ENCODE measurements at places on chromosomes 5 and 9.

DNA sequence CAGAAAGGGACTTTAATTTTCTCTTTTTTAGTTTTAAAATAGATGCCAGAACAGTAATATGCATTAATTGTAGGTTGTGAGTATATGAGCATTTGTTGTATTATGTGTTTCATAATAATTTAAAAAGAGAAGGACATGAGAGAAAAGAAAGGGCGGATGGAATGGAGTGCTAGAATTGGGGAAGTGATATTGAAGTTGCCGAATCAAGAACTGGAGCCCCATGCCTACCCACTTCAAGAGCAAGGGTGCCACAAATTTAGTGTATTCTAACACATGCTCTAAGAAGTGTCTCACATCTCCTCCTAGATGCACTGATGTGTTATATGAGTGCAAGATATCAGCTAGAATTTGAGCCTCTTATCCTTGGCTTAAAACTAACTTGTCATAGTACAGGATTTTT is 43.6 kb upstream of the FYB1 start:
- DNase-seq: no peak

- no peak for DNase-seq
These were observed 868.5 kb downstream of the MAT2B start for GRCh38 chr5:164373876-164374275.

DNA sequence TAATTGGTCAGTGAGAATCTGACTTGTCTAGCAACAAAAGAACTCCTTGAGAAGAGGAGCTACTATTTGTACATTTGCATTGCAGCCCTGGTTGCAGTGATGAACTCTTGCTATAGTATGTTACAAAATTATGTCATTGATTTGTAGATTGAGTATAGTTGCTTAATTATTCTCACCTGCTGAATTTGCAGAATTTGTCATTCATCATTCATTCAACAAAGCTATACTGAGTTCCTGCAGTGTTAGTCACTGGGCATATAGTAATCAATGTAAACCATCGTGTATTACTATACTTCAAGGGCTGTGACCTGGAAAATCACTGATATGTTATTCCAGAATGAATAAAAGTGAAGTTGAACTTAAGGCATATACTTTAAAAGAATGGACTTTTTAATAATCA is 50.1 kb downstream of the SLC1A3 start:
- DNase-seq: no peak

DNA sequence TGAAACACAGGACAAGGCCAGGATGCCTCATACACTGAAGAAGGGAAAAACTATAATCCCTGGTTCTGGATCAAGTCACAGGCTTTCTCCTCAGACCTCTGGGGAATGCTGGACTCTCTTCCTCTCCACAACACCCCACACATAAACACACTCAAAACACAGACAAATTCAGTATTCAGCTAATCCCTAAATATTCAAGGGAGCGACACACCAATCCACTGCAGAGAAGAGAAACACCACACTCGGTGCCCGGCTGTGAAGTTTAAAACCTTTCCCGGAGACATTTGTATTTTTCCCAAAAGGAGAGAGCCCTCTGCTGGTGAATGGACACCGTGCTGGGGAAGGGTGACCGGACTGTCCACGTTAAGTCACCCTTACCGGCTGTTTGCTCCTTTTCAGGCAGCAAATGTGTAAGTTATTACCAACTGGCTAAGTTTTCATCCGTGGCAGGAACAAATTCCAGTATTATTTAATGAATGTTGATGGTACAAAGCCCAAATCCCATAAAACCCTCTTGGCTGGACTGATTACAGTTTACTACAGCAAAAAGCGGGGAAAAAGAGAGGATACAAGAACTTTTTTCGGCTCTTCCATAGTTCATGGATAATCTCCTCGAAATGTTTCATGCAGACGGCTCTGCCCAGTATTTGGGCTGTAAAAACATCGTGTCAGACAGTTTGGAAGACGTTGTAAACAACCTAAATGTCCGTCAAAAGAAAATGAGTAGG is 130.9 kb upstream of the SLC30A5 start:
- DNase-seq: peak; percentile 73

GRCh38 chr5:19837536-19838174 is 150.3 kb downstream of the CDH18 start:
- DNase-seq: no peak

GRCh38 chr5:6224406-6224805 is 153.9 kb downstream of the MED10 start:
- DNase-seq: no peak

GRCh38 chr9:108724652-108725051 is 131.1 kb downstream of the ACTL7B start:
- DNase-seq: no peak

GRCh38 chr5:141488591-141489561 is at the start of gene PCDHGC5:
TSS of gene PCDHGC5 (plus strand) at chr5:141489081. CDS start at chr5:141489241, 160 bp downstream.
- peak; percentile 88 for DNase-seq

DNA sequence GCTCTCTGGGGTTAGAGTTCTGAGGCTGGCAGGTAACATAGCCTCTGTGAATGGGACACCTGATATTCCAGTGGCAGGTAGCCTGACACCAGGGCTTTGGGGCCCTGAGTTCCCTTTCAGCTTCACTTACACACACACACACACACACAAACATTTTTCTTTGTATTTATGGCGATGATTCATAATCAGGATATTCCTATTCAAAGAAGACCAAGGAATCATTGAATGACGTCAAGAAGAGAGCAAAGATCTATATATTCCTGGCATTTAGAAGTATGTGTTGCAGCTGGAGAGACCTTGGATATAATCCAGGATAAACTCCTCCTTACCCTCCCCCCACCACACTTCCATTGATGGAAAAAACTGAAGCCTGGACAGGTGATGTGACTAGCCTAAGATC is 7.9 kb upstream of the ENTREP1 start:
- DNase-seq: no peak

- peak; percentile 55 for DNase-seq
These were observed 37.3 kb upstream of the TRIO start for GRCh38 chr5:14105718-14106410.

DNA sequence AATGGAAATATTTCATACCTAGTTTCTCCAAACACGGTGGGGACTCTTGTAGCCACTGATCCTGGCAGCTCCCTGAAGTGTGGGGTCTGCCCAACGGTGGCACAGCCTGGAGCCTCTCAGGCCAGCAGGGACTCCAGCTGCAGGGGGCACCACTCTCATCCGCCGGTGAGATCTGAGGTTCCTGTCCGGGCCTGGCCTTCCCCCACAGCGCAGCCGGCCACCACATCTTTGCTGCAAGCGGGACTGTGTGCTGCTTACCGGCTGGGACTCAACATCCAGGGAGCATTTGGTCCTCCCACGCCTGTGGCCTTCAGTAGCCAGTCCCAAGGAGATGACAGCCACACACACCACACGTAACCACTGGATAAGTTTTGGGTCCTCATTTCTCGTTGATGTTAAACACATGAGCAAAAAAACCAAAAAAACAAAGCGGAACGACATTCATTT is 7.7 kb upstream of the NKX2-5 start:
- no peak for DNase-seq

DNA sequence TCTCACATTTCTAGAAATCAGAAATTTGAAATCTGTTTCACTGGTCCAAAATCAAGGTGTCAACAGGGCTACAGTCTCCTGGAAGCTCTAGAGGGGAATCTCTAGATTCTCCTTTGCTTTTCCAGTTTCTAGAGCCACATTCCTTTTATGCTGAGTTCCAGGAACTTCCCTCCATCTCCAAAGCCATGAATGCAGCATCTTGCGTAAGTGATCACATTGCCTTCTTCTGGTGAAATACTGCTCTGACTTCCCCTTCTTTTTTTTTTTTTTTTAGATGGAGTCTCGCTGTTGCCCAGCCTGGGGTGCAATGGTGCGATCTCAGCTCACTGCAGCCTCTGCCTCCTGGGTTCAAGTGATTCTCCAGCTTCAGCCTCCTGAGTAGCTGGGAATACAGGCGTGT is 23.8 kb downstream of the GDA start:
- DNase-seq: no peak

- DNase-seq: no peak
These were observed 736 bp upstream of the NKD2 start for GRCh38 chr5:1007681-1008450.

- DNase-seq: no peak
These were observed 202.8 kb upstream of the MRPS30 start for GRCh38 chr5:44605926-44606325.

GRCh38 chr9:71911908-71912335 is 483 bp downstream of the C9orf85 start:
- peak; percentile 27 for DNase-seq

- no peak for DNase-seq
These were observed 122.7 kb upstream of the GHR start for GRCh38 chr5:42300496-42300895.

DNA sequence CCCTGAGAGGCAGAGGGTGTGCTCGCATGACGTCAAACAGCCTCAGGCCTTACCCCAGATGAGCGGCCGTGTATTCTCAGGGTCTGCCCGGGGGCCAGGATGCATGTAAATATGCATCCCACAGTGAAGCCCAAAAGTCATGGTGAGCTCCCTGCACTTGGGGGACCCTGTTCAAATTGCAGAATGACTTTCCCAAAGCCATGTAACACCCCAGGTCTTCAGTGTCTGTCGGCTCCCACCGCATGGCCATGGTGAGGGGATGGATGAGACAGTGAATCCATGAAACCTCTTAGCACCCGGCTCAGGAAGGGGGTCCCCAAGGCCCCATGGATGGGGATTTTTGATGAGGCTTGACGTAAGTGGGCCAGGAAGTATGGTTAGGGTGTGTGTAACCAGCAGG is 9.3 kb upstream of the COL5A1 start:
- no peak for DNase-seq

GRCh38 chr9:120698766-120699165 is 15.5 kb downstream of the MEGF9 start:
- DNase-seq: no peak

DNA sequence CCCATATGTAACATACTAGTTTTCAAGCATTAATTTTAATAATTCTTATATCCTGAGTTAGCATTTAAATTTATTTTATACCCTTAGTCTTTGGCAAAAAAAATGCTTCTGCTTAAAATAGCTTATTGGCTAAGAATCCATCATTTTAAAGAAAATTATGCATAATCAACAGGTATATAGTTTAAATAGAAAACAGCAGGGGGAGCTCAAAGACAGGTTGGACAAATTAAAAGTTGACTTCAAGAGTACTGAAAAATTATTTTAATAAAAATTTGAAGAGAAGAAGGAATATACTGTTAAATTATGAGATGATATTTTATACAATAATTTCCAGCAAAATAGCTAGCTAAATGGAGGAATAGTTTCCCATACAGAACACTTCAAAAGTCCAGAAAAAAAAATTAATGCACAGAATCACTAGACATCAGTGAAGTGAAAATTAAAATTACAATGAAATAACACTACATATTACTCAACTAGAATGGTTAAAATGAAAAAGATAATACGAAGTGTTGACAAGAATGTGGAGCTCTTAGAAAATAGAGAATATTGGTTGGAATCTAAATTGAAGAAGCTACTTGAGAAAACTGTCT is 387.1 kb downstream of the PDE4D start:
- DNase-seq: no peak

DNA sequence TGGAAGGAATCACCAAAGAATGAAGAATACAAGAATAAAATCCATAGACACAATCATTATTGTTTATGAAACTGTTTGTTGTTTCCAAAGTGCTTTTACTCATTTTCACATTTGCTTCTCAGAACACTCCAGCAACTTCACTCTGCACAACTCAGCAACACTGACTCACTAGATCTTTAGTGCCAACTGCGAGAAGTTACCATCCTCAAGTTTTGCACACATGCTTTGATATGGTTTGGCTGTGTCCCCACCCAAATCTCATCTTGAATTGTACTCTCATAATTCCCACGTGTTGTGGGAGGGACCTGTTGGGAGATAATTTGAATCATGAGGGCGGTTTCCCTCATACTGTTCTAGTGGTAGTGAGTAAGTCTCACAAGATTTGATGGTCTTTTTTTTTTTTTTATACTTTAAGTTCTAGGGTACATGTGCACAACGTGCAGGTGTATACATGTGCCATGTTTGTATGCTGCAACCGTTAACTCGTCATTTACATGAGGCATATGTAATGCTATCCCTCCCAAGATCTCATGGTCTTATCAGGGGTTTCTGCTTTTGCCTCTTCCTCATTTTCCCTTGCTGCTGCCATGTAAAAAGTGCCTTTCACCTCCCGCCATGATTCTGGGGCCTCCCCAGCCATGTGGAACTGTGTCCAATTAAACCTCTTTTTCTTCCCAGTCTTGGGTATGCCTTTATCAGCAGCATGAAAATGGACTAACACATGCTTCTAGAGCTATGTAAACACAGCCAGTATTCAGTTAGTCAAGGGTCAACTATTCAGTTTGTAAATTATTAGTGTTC is 36.9 kb downstream of the CLINT1 start:
- no peak for DNase-seq

GRCh38 chr5:17978954-17979353 is 344.7 kb downstream of the TAF11L14 start:
- no peak for DNase-seq

DNA sequence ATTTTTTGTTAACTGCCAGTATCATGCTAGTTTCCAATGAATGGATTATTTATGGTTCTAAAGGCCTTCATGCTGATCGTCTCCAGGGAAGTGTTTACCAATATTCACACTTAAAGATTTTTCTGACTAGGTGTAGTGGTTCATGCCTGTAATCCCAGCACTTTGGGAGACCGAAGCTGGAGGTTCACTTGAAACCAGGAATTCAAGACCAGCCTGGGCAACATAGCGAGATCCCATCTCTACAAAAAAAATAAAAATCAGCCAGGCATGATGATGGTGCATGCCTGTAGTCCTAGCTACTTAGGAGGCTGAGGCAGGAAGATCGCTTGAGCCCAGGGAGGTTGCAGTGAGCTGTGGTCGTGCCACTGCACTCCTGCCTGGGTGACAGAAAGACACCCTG is 43.5 kb downstream of the FAM13B start:
- DNase-seq: no peak

DNA sequence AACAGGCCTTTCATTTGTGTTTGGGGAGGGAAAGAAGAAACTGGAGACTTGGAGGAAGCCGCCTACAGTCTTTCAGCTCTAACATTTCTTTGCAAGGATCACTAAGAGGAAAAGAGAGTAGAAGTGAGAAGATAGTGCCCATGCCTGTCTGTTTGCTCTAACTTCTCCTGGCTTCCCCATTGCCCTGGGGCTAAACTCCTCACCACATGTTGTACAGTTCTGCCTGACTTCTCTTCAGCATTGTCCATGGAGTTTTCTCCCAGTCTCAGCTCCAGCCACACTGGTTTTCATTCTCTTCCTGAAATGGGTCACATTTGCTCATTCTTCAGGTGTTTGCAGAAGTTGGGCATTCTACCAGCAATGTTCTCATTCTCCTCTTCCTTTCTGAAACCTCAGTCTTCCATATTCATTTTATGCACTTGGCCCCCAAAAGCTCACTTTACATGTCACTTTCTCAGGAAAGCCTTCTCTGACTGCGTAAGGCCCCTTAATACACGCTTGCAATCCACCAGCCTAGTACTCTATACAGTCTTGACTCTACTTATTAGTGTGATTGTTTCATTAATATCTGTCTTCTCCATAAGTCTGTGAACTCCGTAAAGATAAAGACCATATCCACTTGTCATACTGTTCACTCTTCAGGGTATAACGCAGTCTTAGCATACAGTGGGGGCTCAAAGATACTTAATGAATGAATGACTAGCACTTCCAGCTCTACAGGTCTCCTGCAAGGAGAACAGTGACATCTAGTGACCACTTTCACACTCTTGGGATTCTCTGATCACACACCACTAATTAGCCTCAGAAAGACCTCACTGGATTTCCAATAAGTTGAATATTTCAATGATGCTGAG is 40.2 kb upstream of the TRIM32 start:
- DNase-seq: no peak

All from AG08396 (cell line).